Brain (organoid and tissue), 16 donors: ENCODE measurements at places on chromosomes 13 and 19.
A peak's percentile ranks its signal among the peaks of the same experiment; 100 is the strongest.

DNA sequence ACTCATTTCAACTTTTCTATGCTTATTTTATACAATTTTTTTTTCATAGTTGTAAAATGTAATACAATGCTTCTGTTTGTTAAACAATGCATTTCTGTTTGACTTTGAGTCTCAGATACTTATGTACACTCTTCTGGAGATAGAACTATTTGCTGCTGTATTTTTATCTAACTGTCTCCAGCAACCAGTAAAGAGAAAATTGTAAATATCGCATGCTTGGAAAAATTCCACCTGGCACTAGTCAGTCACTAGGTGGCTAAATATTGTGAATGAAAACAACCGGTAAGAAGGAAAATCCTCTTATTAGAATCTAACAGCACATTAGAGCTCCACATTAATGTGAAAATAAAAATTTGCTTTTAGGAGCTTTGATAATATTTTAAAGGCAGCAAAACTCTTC, 876.5 kb downstream of the PCDH9 start:
- no peak for DNase-seq

- no peak for DNase-seq
Observed at GRCh38 chr13:99653526-99653925, 152.3 kb downstream of the TM9SF2 start.

DNA sequence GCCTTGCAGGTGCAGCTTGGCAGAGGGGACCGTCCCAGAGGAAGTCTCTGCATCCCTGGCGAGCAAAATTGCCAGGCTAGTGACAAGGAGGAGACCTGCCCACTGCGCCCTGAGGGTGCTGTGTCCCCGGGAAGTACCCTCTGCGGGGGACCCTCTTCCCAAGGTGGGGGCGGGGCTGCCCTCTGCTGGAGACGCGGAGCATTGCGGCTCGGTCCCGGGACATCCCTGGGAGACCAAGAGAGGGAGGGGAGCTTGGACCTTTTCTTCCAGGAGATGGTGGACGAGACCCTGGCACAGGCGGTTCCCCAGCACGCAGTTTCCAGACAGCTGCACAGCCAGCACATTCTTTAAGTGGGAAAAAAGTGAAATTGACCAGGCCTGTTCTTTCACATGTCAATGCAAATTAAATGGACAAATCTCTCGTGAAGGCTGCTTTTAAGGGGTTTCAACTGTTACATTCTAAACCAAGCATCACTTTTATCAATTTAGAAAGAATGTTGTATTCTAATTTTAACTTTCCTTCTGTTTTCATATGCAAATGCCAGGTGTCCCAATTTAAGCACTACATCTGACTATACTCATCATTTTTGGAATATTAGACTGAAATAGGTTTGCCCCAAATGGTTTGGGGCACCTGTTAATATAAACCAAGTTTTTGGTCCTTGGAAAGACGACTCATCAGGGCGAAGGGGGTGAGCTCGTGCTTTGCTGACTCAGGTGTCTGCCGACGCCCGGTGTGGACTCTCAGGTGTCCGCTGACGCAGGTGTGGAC, 60.7 kb downstream of the MCF2L start:
- peak; percentile 60 for DNase-seq

GRCh38 chr13:97353927-97354675, 79.9 kb upstream of the RAP2A start:
- DNase-seq, result no peak

GRCh38 chr13:78709028-78709427, 50.1 kb upstream of the OBI1 start:
- DNase-seq, result no peak
